ENCODE measurements at places on chromosomes 1 and 21.

GRCh38 chr1:228308628-228309325 lies 97.9 kb downstream of the TRIM11 start:
- no peak for DNase-seq

GRCh38 chr1:118077331-118078045 lies 107.5 kb downstream of the SPAG17 start:
- DNase-seq, result no peak

- no peak for DNase-seq
Observed at GRCh38 chr1:113451710-113452109, 61.4 kb downstream of the MAGI3 start.

GRCh38 chr1:241964550-241965282 lies 7.1 kb downstream of the BECN2 start:
- peak; percentile 17 for DNase-seq

- DNase-seq, result peak; percentile 65
Observed at GRCh38 chr21:28239340-28239739, 753.3 kb downstream of the LTN1 start.

DNA sequence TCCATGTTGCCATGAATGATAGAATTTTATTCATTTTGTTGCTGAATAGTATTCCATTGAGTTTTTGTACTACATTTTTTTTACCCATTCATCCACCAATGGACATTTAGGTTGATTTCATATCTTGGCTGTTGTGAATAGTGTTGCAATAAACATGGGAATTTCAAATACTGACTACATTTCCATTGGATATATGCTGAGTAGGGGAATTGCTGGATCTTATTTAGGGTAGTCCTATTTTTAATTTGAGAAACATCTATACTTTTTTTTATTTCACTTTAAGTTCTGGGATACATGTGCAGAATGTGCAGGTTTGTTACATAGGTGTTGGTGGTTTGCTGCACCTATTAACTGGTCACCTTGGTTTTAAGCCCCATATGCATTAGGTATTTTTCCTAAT lies 38.8 kb upstream of the TNFSF4 start:
- DNase-seq, result no peak

DNA sequence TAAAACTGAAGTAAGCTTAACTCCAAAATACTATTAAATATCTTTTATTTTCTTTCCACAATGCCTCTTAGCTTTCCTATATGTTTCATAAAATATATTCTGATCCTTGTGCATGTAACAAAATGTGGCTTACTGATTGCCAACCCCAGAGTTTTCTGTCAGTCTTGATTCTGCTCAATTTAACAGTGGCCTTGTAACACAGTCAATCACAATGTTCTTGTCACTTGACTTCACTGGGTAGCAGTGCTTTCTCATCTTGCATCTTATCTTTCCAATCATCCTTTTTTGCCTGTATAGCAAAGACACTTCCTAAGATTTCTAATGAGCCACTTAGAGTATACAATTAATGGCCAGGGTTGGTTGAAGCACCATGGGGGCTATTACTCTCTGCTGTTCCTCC lies 19.9 kb upstream of the BRINP3 start:
- DNase-seq, result no peak

- no peak for DNase-seq
Observed at GRCh38 chr1:36653850-36654249, 171.1 kb upstream of the CSF3R start.

GRCh38 chr1:150056407-150056806 lies 11.2 kb upstream of the VPS45 start:
- no peak for DNase-seq

GRCh38 chr1:182229451-182229850 lies 162.1 kb downstream of the GLUL start:
- DNase-seq, result no peak

GRCh38 chr1:197063212-197063611 lies 3.8 kb downstream of the F13B start:
- no peak for DNase-seq

DNA sequence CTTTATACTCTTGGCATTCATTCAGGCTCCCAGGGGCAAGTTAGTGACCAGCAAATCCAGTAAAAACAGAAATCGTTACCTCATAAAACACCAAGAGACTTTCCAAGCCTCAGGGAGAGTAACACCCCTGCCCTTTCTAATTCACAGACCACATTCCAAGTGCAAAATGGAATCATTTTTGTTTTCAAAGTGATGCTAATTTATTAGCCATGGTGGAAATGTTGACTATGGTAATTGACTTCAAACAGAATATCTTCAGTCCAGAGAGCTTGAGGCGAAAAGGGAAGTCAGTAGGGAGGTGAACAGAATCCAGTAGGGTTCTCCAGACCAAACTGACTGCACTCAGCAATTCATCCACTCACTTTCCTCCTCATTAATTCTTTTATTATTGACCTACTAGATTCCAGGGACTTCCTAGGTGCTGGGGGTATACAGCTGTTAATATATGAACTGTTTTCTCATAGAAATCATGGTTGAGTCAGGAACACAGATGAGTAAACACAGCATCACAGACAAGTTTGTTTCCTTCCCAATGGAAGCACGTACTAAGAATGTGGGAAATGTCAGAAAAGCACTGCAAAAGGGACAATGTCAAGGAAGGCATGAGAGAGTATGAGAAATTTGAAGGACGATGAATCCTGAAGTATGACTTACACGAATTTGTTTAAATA lies 388.5 kb upstream of the C1orf87 start:
- DNase-seq, result no peak

GRCh38 chr1:77273891-77274290 lies 7.9 kb upstream of the AK5 start:
- no peak for DNase-seq

- DNase-seq, result no peak
Observed at GRCh38 chr1:231159202-231159962, 2.5 kb upstream of the TRIM67 start.

Measured in lower leg skin (tissue), 4 donors.